ENCODE measurements at places on chromosomes 7 and 10.

GRCh38 chr10:131635564-131636015, 265.2 kb upstream of the PPP2R2D start:
- H3K36me3 ChIP-seq = no peaks in the 10 kb centered on the region
- no peak overlapping the region for H3K27ac ChIP-seq
- no peak overlapping the region for H3K4me3 ChIP-seq
- DNase-seq = no peak

- H3K4me3 ChIP-seq = no peak overlapping the region
- H3K27me3 ChIP-seq = peaks cover 10% of the 10 kb centered on the region
- H3K27ac ChIP-seq = no peak overlapping the region
Observed at GRCh38 chr7:104652434-104652833, 324.0 kb downstream of the LHFPL3 start.

DNA sequence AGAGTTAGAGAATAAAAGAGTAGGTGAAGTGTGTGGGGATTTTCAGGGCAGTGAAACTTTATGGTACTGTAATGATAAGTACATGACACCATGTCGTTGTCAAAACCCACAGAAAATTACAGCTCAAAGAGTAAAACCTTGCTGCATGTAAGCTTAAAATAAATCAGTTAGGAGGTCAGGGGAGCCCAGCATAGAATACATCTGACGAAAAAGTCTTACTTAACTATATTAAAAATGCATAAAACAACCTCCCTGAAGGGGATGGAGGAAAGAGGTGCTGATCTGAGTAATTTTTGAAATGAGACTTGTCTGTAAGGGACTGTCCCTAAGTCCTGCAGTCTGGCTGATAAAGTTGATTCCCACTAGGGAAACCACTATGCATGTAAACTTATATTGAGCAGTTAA, 49.8 kb upstream of the AKR1E2 start:
- no peak overlapping the region for H3K4me3 ChIP-seq
- H3K36me3 ChIP-seq = no peaks in the 10 kb centered on the region
- peaks cover 7% of the 10 kb centered on the region for H3K4me1 ChIP-seq
- no peak overlapping the region for H3K27ac ChIP-seq
- H3K27me3 ChIP-seq = no peaks in the 10 kb centered on the region
- no peak for DNase-seq

GRCh38 chr10:131850383-131850870, 50.4 kb upstream of the PPP2R2D start:
- no peaks in the 10 kb centered on the region for H3K4me1 ChIP-seq
- no peak overlapping the region for H3K27ac ChIP-seq
- H3K27me3 ChIP-seq = peaks cover 79% of the 10 kb centered on the region
- DNase-seq = no peak
- no peaks in the 10 kb centered on the region for H3K36me3 ChIP-seq

- no peak overlapping the region for H3K27ac ChIP-seq
- H3K27me3 ChIP-seq = peaks cover 25% of the 10 kb centered on the region
- DNase-seq = no peak
Observed at GRCh38 chr10:101319241-101319915, 34.6 kb upstream of the BTRC start.

DNA sequence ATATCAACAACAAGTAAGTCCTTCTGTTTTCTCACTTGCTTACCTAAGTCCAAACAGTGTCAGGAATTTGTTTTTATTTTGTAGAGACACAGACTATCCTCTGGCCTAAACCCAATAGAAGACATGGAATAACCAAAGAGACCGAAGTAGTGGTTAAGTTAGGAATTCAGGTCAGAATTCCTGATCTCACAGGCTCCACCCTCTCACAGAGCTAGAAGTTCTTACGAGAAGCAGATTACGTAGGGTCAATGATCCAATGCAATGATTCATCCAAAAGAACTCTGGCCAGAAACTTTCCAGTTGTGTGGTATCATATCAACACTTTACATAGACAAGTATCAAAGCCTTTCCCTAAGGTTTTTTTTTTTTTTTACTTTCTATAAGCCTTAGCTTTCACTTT, 73.8 kb downstream of the IQUB start:
- no peak overlapping the region for H3K4me3 ChIP-seq
- H3K36me3 ChIP-seq = no peaks in the 10 kb centered on the region
- no peaks in the 10 kb centered on the region for H3K27me3 ChIP-seq
- no peak for DNase-seq
- H3K4me1 ChIP-seq = no peaks in the 10 kb centered on the region

DNA sequence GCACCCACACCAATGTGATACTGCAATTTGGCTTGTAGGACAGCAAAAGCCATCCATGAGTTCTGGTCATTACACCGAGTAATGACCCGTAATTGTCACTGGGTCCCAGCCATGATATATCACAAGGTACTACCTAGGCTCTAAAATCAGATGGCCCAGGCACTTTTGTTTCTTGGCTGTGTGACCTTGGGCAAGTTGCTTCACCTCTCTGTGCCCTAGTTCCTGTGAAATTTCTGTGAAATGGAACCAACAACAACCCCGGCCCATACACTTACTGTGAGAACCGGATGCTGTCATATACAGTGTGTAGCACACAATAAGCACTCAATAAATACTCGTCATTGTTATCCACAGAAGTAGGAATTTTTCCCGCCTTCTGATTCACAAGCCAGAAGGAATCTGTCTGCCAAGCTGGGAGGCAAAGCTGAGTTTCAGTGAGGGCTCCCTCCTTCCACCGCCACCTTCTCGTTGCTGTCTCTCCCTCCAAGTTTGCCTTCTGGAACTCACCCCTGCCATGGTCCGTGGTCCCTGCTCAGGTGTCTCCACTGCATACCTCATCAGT, 6.4 kb upstream of the CYTH3 start:
- no peak for DNase-seq
- no peaks in the 10 kb centered on the region for H3K36me3 ChIP-seq
- no peaks in the 10 kb centered on the region for H3K27me3 ChIP-seq
- no peak overlapping the region for H3K27ac ChIP-seq
- no peak overlapping the region for H3K4me3 ChIP-seq
- H3K4me1 ChIP-seq = peaks cover 28% of the 10 kb centered on the region

DNA sequence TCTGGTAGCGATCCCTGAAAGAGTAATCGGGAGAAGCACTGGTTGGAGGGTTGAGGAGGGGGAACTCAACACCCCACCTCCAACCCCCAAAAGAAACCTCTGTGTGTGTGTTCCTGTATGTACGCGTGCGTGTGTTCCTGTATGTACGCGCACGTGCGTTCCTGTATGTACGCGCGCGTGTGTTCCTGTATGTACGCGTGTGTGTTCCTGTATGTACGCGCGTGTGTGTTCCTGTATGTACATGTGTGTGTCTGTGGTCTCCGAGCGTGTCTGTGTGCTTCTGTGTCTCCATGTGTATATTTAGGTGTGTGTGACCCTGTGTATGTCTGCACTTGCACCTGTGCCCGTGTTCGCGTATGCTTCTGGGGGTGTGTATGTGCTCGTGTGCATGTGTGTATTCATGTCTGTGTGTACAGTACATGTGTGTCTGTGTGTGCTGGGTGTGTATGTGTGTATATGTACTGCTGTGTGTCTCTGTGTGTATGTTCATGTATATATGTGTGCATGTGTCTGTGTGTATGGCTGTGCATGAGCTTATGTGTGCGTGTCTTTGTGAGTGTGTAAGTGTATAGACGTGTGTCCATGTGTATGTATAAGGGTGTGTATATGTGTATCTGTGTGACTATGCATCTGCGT, 42.9 kb upstream of the KLF6 start:
- H3K36me3 ChIP-seq = no peaks in the 10 kb centered on the region
- H3K27ac ChIP-seq = no peak overlapping the region
- H3K4me3 ChIP-seq = no peak overlapping the region
- peaks cover 31% of the 10 kb centered on the region for H3K4me1 ChIP-seq
- no peaks in the 10 kb centered on the region for H3K27me3 ChIP-seq

GRCh38 chr7:7595451-7595850, 28.8 kb downstream of the MIOS start:
- peaks cover 46% of the 10 kb centered on the region for H3K36me3 ChIP-seq
- no peaks in the 10 kb centered on the region for H3K27me3 ChIP-seq
- H3K27ac ChIP-seq = no peak overlapping the region
- no peaks in the 10 kb centered on the region for H3K4me1 ChIP-seq
- DNase-seq = no peak
- no peak overlapping the region for H3K4me3 ChIP-seq

DNA sequence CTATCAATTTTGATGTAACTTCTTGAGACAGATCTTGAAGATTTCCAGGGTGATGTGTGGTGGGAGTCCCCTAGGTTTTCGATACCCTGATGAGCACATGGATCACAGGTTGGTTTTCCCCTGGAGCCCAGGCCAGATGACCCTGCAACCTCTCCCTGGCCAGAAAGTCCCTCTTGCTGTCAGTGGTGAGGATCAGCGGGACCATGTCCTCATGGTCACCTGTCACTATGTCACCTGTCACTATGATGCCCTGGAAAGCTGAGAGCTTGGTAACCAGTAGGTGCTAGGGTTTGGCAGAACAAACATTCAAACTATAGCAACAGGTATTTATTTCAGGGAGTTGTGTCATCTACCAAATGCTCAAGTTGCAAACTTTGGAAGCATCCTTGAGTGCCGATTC, 197.9 kb downstream of the ARHGAP12 start:
- H3K4me1 ChIP-seq = no peaks in the 10 kb centered on the region
- no peak for DNase-seq

- peak; percentile 90 for DNase-seq
- H3K4me1 ChIP-seq = peaks cover 29% of the 10 kb centered on the region
- no peaks in the 10 kb centered on the region for H3K27me3 ChIP-seq
- peak overlapping the region; percentile 81 for H3K27ac ChIP-seq
- no peaks in the 10 kb centered on the region for H3K36me3 ChIP-seq
- H3K4me3 ChIP-seq = peak overlapping the region; percentile 26
Observed at GRCh38 chr7:151736403-151736909, 140.5 kb downstream of the PRKAG2 start.

GRCh38 chr10:91389636-91390512, 20.3 kb upstream of the HECTD2 start:
- H3K36me3 ChIP-seq = no peaks in the 10 kb centered on the region
- H3K27me3 ChIP-seq = 0 out of 2 replicates have a peak, but pooled peaks cover 4% of the 10 kb centered on the region
- peak overlapping the region; percentile 32 for H3K4me3 ChIP-seq
- H3K4me1 ChIP-seq = no peaks in the 10 kb centered on the region
- no peak for DNase-seq
- no peak overlapping the region for H3K27ac ChIP-seq

- no peak overlapping the region for H3K27ac ChIP-seq
- H3K4me3 ChIP-seq = no peak overlapping the region
- no peaks in the 10 kb centered on the region for H3K27me3 ChIP-seq
- no peaks in the 10 kb centered on the region for H3K36me3 ChIP-seq
Observed at GRCh38 chr7:130149281-130150139, 55.7 kb downstream of the TMEM209 start.

DNA sequence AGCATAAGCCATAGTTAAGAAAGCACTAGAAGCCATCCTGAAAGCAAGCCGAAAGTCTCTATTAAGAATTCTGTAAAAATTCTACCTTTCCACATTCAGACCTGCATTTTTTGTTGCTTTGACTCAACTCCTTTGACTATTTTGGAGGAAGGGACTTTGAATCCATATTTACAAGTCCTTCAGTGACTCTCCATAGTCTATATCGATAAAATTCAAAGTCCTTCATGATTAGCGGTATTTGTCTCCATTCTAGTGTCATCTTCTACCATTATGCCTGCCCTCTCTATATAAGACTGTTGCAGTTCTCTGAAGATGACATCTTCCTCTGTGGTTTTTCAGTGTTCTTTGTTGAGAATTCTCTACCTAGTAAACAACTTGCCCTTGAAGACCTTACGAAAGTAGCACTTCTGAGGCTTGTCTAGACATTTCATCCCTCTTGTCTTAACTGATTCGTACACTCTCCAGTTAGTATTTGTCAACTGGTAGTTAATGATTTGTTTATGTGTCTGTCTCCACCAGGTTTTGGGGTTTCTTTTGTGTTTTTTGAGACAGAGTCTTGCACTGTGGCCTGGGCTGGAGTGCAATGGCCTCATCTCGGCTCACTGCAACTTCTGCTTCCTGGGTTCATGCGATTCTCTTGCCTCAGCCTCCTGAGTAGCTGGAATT, 1.7 kb downstream of the CCSER2 start:
- no peaks in the 10 kb centered on the region for H3K36me3 ChIP-seq
- no peak overlapping the region for H3K27ac ChIP-seq
- peaks cover 15% of the 10 kb centered on the region for H3K4me1 ChIP-seq
- DNase-seq = no peak
- no peaks in the 10 kb centered on the region for H3K27me3 ChIP-seq
- H3K4me3 ChIP-seq = peak overlapping the region; percentile 77

GRCh38 chr10:17022896-17023295, 106.7 kb downstream of the CUBN start:
- no peak for DNase-seq
- peaks cover 11% of the 10 kb centered on the region for H3K4me1 ChIP-seq
- no peaks in the 10 kb centered on the region for H3K36me3 ChIP-seq
- no peaks in the 10 kb centered on the region for H3K27me3 ChIP-seq
- H3K27ac ChIP-seq = no peak overlapping the region

- H3K4me3 ChIP-seq = no peak overlapping the region
- no peak for DNase-seq
- H3K27me3 ChIP-seq = no peaks in the 10 kb centered on the region
- H3K36me3 ChIP-seq = peaks cover 12% of the 10 kb centered on the region
- no peaks in the 10 kb centered on the region for H3K4me1 ChIP-seq
Observed at GRCh38 chr10:94343151-94343550, 19.6 kb downstream of the NOC3L start.

DNA sequence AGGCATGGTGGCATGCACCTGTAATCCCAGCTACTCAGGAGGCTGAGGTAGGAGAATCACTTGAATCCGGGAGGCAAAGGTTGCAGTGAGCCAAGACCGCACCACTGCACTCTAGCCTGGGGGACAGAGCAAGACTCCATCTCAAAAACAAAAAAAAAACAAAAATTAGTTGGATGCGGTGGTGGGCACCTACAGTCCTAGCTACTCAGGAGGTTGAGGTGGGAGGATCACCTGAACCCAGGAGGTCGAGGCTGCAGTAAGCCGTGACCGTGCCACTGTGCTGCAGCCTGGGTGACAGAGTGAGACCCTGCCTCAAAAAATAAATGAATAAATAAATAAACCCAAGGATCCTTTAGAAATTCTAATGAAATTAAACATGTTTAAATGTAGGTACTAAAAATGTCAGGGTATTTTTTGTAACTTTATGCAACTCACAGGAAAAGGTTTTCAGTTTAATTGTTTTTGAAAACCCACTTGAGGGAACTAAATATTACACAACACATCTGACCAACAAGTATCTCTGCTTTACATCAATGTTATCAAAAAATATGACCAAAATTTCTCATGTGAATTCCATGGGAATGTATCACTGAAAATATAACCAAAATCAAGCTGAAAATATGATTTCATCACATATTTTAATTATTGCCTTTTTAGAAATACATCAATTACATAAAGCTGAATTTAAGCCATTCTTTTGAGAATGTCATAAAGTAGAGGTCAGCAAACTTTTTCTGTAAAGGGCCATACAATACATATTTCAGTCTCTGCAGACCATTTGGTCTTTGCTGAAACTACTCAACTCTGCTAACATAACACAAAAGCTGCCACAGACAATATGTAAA, 23.9 kb downstream of the UPF2 start:
- H3K27me3 ChIP-seq = no peaks in the 10 kb centered on the region
- H3K27ac ChIP-seq = no peak overlapping the region
- H3K4me3 ChIP-seq = no peak overlapping the region
- no peak for DNase-seq
- no peaks in the 10 kb centered on the region for H3K36me3 ChIP-seq
